Astrocyte (in vitro differentiated cells and primary cell): ENCODE measurements at places on chromosomes 7 and 10. TPM values are rescaled to one million over a fixed set of nuclear protein-coding genes. Genes with fewer than 3 reads are reported as not detected.

DNA sequence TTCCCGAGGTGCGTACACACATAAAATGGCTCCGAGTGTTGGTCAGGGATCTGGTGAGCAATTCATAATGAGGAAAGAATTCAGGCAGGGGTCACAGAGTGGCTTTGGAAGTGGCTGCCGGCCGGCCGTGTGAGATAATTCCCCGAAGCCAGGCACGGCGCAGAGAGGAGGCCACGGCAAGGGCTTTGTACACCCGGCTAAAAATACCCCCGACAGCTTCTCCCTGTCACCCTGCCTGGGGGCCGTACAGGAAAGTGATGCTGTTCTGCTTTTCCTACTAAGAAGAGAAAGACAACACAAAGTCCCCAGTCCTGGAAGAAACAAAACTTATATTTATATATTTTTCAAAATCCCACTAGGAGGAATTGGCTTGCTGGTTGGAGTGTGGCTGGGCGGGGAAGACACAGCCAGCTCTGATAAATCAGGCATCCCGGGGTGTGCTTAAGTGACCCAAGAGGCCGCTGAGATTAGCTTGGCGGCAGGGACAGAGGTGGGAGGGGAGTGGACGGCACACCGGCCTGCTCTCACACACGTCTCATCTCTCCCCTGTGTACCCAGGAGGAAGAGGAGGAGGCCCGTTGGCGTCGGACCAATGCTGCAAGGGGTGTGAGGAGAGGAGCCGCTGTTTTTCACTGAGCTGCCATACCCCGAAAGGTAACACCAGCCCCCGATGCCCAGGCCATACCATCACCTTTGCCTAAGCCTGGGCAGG, 70.5 kb downstream of the ZMIZ1 start:
- DNase-seq: peak; percentile 97

DNA sequence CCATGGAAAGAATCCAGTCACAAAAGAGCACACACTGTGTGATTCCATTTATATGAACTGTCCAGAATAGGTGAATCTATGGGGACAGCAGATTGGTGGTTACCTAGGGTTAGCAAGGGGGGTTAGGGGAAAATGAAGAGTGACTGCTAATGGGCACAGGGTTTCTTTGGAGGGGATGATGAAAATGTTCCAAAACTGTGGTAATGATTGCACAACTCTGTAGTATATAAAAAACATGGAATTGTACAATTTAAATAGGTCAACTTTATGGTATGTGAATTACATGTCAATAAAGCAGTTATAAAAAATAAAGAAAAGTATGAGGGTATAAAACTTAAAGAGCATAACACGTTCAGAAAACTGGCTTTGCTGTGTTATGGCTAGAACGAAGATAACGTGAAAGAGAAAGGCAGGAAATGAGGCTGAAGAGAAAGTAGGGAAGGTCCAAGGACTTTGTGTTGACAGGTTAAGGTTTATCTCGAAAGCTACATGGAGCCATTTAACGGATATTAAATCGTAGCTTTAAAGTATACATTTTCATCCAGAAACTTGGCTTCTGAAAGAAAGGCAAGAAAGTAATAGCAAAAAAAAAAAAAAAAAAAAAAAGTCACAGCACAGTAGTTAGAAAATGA, 26.4 kb upstream of the MSS51 start:
- DNase-seq: no peak

GRCh38 chr7:142645777-142646176, 103.5 kb upstream of the PRSS1 start:
- DNase-seq: no peak

DNA sequence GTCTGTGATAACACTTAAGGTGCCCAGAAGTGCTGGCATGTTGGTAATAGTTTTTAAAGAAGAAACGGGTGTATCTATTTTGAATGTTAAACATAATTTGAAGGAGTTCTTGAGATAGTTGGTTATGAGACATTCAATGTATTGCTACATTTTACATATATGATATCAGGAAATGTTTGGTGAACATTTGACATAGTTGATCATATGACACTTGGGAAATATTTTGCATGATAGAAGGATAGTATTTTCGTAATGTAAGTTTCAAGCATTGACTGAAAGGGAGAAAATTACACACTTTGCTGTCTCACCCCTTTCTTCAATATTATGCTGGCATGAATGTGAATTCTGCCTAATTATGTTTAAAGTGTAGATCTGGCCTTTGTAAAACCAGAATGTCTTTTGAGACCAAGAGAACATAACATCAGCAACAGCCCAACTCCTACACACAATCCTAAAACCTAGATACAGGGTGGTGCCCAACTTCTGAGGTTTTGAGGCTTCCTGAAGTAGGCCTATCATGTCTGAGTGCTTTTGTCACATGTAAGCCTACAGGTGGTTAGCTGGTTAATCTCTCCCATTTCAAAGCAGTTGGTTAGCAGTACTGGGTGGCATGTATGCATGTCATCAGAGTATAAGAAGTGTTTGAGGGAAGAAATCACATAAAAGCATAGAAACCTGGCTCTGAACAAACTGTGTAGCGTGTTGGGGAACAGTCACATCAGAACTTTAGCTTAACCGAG, 2.1 kb downstream of the ADD3 start:
- DNase-seq: no peak

FLNC gene
- total RNA-seq: 308 and 364 TPM in 2 replicates

C7orf25 gene
- 8.5 and 8.8 TPM in 2 replicates for total RNA-seq

DNA sequence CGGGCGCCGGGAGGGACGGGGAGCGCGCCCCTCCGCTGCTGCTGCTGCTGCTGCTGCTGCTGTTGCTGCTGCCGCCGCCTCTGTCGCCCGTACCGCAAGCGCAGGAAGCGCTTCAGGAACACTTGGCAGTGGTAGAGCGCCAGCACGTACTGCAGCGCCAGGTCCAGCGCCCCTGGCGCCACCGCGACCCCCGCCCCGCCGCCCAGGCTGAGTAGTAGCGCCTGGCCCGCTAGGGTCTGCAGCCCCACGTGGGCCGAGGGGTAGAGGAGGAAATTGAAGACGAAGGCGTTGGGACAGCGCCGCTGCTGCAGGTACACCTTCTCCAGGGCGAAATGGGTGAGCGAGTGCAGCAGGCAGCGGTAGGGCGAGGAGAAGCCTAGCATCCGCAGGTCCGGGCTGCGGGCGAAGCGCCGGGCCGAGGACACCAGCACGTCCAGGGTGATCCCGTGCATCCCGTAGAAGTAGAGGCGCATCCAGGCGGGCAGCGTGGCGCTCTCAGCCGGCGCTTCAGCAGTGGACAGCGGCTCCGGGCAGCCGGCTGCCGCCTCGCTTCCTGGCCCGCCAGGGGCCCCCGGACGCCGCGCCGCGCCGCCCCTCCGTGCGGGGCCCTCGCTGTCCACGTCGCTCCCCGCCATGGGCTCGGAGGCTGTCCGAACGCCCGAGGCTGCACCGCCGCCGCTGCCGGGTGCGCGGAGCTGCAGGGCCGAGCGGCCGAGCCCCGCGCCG, at the start of gene TMEM229A:
Gene TMEM229A (minus strand): TSS at position 699 of the 726 bp plus-strand sequence. CDS start 64 bp downstream, at position 635.
- peak; percentile 26 for DNase-seq

FAM221A gene
- 2.5 and 3.0 TPM in 2 replicates for total RNA-seq

DNA sequence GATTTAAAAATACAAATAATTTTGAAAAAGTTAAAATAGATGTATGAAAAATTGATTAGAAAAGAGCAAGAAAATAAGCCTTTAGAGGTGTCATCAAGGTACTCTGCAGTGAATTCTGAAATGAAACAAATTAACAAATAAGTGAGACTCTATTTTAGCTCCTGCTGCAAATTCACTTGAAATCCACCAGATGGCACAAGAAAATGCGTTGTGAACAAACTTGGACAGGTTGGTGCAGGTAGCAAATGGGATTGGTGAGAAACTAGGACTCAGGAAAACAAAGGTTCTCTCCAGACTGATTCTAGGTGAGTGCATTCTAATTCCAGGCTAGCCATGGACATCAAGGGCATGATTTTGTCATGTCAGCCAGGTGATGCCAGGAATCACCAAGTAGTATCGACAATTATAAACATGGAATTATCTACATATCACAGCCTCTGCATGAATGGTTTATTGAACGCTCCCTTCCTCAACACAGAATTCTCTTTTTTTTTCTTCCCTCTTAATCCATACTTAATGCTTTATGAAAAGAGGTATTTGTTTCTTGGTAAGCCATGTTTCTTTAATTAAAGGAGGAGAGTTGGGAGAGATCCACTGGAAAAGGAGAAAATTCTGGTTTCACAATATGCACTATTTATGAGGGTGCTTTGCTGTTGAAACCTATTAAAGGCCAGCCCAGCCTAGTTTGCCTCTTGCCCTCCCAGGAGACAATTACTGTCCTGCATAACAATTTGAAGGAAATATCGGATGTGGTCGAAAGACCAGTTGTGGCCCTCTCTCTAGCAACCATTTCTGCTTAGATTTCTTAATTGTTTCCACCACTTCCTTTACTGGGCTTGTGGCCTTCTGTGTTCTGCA, 118.1 kb downstream of the ZNF365 start:
- DNase-seq: peak; percentile 41

NAT16 gene
- total RNA-seq: 0.16 TPM in 1 of 2 replicates, not detected in the other

- DNase-seq: no peak
Measured at GRCh38 chr10:123458933-123459332, 207.2 kb upstream of the GPR26 start.

- DNase-seq: no peak
Measured at GRCh38 chr7:143367972-143368371, 5.5 kb upstream of the FAM131B start.

RNF148 gene
- 0.50 TPM in 1 of 2 replicates, not detected in the other for total RNA-seq

MYL7 gene
- 60.0 and 63.0 TPM in 2 replicates for total RNA-seq

KIF20B gene
- total RNA-seq: 6.8 and 7.1 TPM in 2 replicates

GRCh38 chr10:77248104-77248790, 389.4 kb downstream of the KCNMA1 start:
- DNase-seq: no peak

- no peak for DNase-seq
Measured at GRCh38 chr7:158556721-158557440, 30.7 kb downstream of the PTPRN2 start.

DNA sequence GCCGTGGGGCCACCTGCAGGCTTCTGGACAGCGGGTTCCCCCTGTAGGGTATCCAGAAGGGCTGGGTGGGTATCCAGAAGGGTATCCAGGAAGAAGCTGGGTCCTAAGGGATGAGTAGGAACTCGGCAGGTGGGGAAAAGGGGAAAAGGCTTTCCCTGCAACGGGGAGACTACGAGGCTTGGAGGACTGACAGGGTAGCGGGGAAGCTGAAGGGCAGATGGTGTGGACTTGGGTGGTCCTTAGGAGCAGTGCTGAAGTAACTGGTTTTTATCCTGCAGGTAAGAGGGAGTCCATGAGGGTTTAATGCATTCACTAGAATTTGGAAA, 525 bp downstream of the UBE2D4 start:
- no peak for DNase-seq

DNA sequence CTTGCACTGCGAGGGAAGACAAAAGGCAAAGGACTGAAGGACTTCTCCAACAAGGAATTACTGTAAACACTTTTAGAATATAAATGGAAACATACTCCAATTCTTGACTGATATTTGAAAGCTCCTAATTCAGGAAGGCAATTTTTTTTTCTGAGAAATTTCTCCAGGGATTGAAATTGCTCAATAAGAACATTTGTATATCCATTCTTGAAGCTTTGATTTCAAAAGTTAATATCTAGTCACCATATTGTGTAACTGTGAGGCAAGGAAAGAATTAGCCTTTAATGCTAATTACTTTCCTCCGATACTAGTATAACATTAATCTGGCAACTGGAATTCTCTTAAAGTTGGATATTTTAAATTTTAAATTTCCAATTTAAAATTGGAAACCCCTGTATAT, 188.4 kb upstream of the COL1A2 start:
- no peak for DNase-seq

C10orf62 gene
- total RNA-seq: not detected in 2 replicates

- peak; percentile 27 for DNase-seq
Measured at GRCh38 chr7:116380025-116380424, 119.5 kb upstream of the CAV2 start.

MAGI2 gene
- total RNA-seq: 5.4 and 5.8 TPM in 2 replicates

DNA sequence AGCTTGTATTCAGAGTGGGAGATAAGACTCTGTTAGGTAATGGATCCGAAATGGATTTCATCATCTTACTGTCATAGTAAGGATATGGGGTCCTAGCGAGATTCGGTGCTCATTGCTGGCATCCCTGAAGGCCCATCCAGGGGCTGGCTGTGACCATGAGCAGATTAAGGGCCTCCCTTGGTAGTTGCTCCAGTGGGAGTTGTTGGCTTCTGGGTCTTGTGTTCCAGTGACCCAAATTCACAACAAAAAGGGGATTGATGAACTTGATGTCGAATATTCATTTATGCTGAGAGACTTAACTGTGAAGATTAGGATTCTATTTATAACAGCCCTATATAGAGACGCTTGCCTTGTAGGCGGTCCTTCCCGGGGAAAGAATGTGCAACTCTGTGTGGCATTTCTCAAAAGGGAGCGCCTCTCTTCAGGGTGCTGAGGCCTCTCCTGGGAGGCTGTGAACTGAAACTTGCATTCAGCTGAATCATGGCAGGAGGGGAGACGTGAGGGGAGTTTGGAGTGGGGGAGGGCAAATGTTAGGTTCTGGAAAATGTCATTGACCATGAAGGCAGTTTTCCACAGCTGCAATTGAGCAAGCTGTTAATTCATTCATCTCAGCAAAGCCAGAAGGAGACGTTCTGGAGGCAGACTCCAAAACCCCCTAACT, 233.1 kb upstream of the FZD8 start:
- peak; percentile 43 for DNase-seq

DNA sequence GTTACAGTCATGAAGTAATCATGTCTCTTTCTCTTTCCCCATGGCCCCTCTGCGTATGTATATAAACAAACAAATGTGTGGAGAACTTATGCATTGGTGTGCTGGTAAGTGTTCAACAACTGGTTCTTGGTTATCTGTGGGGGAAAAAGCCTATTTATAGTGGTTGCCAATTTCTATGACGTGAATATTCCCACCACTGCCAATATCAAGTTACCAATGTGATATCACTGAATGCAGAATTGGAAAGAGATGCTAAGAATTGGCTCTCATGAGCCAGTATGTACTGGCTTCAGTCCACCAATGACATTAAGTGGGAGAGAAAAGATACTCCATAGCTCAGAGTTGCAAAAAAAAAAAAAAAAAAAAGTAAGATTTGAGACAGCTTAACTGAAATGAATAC, 399.7 kb downstream of the REEP3 start:
- DNase-seq: no peak

SND1 gene
- 267 and 278 TPM in 2 replicates for total RNA-seq

DNA sequence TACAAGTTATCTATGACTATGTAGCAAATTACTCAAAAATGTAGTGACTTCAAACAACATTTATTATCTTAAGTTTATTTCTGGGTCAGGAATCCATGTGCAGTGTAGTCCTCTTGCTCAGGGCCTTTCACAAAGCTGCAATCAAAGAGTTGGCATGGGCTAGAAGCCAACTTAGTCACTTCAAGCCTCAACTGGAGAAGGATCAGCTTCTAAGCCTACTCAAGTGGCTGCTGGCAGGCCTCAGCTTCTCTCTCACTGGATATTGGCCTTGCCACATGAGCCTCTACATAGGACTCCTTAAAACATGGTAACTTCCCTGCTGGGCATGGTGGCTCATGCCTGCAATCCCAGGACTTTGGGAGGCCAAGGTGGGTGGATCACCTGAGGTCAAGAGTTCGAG, 5.0 kb upstream of the NFE2L3 start:
- DNase-seq: no peak

VIPR2 gene
- 0.43 and 0.68 TPM in 2 replicates for total RNA-seq

DNA sequence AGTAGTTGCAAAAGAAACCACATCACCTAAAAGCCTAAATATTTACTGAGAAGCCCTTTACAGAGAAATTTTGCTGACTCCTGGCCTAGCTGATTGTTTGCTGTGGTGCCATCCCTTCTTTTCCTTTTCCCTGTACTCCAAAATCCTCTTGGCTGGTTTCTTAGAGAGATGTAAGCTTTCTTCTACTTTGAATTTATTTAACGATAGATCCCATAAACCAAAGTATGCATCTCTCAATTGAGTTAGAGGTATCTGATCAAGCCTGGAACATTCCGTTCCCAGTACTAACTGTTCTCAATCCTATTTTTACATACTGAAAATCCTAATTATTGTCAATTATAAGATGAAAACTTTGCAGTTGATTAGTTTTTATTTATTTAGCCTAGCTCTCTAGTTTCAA, 6.3 kb downstream of the TMEM60 start:
- no peak for DNase-seq
